ENCODE measurements at places on chromosomes 12 and 14.

DNA sequence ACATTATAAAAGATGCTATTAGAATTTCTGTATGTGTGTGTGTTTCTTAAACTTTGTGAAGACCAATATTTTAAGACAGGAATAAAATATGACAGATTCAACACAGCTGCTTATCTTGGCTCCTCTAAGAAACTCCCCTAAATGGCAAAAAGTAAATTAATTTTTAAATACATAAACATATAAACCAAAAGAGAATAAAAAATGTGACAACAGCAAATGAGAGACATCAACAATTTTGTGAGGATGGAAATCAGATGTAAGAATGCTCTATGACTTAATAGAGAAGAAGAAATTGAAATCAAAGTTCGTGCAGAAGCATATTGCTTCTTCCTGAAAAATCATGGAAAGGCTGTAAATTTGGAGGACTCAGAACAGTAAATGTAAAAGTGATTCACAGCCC lies 1083.8 kb downstream of the FLRT2 start:
- DNase-seq: no peak

DNA sequence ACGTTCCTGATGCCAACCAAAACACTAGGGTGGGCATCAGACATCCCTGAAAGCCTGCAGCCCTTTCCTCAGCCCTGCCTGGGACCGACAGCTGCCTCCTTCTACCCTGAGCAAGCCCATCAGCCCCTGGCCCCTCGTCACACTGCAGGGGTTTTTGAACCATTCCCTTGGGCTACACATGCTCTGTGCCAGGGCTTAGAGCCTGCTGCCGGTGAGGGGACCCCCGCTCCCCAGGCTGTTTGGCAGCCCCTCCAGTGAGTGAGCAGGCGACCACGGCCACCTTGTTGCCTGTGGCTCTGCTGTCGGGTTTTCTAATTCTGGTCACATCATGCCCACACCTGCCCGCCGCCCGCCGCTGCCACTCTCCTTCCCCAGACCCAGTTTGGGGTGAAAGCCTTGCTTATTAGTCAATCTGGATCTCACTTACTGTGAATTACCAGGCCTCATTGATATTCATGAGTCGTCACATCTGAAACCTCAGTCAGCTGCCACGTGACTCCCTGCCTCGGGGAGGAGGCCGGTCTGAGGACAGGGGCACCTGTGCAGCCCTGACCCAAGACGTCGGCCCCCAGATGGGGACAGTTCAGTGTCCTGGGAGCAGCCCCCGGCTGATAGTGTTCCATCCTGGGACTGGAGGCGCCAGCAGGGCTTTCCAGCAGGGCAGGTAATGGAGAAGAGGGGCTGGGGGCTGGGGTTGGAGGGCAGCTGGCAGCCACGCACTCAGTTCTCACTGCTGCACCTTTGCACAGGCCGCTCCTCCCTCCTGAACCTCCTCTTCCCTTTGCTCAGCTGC lies 163.0 kb downstream of the RBM19 start:
- DNase-seq: no peak

DNA sequence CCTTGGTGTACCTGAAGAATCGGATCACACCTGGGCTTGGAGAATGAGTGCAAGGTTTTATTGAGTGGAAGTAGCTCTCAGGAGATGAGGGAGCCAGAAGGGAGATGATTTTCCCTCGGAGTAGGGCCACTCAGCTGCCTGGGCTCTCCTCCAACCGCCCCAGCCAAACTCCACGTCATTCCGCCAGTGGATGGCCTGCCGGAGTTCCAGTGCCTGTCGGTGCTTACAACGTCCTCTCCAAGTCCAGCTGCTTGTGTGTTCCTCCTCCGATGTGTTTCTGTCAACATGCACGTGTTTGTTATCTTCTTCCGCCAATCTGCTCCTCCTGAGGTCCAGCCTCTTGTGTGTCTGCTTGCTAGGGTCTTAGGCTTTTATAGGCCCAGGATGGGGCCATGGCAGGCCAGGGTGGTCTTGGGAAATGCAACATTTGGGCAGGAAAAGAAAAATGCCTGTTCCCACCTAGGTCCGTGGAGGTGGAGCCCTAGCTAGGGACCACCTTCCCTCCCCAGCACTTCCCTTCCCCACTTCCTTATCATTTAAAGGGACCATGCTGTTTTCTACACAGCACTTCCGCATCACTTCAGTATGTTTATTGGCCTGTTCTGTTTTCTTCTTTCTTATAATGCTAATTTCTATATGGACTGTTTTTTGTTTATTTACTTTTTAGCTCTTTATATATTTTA lies 343.2 kb downstream of the PDZRN4 start:
- no peak for DNase-seq

DNA sequence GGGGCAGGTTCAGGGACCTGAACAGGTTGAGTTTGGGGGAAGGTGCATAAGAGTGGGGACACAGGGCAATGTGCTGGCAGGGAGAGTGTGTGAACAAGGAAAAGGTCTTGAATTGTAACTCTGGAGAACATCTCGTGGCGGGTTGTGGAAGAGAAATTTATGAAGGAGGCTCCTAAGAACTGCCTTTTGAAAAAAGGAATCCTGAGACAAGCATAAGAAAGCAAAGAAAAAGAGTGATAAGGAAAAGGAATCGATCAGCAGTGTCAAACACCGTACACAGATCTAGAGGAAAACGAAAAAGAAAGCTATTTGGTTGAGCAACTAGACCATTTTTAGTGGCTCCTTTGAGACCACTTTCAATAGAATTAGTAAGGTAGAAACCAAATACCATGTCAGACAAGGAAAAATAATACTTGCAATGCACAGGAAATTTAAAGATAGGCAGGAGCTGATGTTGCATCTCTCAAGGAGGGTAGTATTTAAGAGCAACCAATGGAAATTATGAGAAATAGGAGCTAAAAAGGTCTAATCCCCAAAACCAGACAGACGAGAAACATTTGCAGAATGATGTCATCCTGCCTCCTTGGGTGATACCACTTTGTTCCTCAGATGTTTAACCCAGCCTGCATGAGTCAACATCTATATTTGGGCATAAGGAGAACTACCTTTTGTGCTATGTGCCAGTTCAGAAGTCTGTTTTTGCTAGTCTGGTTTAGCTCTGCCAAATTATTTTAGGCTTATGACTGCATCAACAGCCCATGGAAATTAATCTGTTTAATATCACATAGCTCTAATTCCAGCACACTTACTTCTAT lies 64.5 kb upstream of the STK38L start:
- DNase-seq: no peak

DNA sequence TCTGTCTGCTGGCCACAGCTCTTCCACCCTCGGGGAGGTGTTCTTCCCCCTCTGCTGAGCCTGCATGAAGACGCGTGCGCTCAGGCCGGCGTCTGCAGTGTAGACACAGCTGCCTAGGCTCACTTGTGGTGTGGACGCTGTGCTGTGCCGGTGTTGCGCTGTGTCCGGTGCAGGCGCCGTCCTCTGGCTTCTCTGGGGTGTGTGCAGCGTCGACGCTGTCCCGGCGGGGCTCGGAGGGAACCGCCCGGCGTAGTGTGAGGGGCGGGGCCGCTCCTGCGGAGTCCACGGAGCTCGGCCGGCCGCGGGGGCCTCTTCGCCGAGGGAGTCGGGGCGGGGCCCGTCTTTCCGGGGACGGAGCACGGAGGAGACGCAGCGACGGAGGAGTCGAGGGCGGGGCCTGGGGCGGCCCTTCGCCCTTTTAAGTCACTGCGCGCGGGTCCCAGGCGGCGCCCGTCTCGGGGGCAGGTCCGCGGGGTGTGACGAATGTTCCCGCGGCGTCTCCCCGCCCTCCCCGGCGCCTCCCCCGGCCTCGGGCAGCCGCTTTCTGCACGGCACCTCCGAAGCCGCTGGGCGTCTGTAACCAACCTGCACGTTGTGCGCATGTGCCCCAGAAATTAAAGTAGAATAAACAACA lies 45.2 kb downstream of the NOC4L start:
- DNase-seq: peak; percentile 89
